AG04449 (cell line): ENCODE measurements at places on chromosomes 3 and 15.

GRCh38 chr3:169634618-169635236, 28.8 kb downstream of the MECOM start:
- DNase-seq: no peak

- no peak for DNase-seq
Observed at GRCh38 chr3:186570941-186571643, 572 bp downstream of the DNAJB11 start.

DNA sequence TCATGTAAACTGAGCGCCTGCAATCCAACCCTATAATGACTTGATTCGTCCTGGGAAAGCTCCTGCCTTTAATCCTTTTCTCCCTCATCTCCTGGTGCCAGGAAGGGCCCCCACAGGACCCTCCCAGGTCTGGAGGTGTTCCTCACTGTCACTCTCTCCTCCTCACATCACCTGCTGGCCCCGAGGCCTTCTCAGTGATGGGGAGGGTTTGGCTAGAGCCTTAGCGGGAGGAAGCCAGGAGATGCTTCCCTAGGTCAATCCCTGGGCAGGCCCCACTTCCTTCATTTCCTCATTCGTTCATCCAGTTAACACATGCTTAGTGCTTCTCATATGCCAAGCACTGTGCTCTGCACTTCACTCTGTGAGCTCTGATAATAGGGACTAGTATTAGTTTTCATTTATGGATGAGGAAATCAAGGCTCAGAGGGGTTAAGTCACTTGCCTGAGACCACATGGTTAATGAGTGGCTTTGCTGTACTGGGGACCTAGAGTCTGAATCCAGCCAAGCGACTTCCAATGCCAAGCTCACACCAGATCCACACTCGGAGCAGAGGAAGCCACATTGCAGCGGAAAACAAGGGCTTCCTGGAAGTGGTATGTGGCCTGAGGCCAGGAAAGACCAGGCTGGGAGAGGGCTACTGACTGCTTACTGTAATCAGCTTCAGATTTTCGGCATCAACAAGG, 50.3 kb upstream of the CHRNB4 start:
- no peak for DNase-seq

GRCh38 chr3:46504789-46505188, 7.0 kb downstream of the RTP3 start:
- DNase-seq: no peak

GRCh38 chr3:66761093-66761780, 236.9 kb upstream of the KBTBD8 start:
- no peak for DNase-seq

GRCh38 chr3:146134348-146135117, 26.5 kb downstream of the PLOD2 start:
- no peak for DNase-seq

DNA sequence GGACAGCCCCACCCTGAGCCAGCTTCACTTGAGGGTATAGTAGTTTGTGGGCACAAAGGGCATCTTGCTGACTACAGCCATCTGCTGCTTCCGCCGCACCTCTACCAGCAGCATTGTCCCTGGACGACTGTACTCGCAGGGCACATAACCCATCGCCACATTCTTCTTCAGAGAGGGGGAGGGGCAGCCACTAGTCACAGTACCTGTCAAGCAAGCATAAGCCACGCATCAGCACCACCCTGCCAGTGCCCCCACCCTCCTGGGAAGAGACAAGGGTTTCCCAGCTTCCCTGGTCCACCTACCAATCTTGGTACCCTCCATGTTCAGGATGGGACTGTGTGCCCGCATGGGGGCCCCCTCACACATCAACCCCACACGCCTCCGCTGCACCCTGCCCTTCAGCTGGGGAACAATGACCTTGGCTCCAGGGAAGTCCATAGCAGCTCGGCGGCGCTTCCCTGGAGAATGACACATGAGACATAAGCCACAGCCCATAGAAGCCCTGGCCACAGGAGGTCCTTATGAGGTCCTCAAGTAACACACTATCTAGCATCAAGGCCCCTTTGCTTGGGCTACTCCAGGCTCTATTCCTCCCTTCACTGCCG, 4.7 kb downstream of the AMT start:
- DNase-seq: no peak

- no peak for DNase-seq
Observed at GRCh38 chr3:175349168-175349567, 490.0 kb downstream of the NAALADL2 start.

DNA sequence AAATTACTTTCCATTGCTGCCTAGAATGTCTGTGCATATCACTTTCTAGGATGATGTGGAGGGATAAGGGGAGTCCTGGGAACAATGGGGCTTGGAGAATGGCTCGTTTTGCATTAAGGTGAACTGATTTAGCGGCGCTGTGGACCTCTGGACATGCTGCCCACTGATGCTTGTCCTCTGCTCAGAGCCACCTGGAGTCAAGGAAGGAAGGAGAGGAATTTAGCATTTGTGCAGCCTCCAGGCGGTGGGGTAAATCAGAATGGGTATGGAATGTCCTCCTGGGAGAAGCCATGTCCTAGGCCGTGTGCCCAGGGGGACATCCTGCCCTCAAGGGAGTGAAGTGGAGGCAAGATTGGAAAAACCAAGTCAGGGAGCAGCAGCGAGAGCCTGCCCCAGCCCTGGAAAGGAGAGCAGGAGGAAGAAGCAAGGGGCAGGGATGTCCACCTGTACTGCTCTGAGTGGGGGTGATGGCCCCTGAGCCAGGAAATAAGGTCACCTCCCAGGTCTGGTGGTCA, 37.8 kb downstream of the KY start:
- no peak for DNase-seq

- DNase-seq: peak; percentile 97
Observed at GRCh38 chr15:73941044-73941443, 14.8 kb downstream of the LOXL1 start.

DNA sequence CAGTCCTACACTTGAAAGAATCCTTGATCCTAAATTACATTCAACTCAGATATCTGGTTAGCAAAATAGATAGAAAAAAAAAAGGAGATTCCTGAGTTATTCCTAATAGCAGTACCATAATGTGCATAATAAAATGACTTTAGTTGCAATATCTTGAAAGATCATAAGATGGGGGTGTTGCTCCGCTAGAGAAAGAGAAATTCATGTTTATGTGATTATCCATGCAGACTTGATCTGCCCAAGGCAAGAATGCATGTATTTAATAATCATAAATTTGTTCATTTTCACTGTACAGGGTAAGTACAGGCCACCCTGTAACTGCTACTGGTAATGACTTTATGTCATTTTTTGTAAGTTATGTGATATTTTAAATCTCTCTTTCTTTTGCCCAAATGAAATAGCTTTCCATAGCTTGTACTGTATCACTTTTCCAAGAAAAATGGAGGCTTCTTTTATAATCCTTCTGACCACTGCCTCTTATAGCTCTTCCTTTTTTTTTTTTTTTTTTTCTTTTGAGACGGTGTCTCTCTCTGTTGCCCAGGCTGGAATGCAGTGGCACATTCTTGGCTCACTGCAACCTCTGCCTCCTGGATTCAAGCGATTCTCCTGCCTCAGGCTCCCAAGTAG, 84.6 kb downstream of the HCN4 start:
- DNase-seq: no peak

DNA sequence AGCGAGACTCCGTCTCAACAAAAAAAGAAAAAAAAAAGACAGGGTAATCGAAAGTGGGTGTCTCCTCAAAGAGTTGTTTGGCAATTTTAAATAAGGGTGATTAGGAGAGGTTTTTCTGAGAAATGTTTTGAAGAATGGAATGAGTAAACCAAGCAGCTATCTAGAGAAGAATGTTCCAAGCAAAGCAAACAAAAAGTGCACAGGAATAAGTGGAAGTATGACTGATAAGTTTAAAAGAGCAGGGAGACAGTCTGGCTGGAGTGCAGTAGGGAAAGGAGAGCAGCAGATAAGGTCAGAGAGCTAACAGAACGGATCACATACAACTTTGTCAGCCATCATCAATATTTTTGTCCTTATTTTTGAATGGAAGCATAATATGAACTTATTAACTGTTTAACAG, 853.5 kb downstream of the TUSC7 start:
- no peak for DNase-seq

GRCh38 chr3:111851511-111851954, 7.5 kb upstream of the PHLDB2 start:
- no peak for DNase-seq

GRCh38 chr15:68025835-68026424, 28.2 kb upstream of the PIAS1 start:
- no peak for DNase-seq

DNA sequence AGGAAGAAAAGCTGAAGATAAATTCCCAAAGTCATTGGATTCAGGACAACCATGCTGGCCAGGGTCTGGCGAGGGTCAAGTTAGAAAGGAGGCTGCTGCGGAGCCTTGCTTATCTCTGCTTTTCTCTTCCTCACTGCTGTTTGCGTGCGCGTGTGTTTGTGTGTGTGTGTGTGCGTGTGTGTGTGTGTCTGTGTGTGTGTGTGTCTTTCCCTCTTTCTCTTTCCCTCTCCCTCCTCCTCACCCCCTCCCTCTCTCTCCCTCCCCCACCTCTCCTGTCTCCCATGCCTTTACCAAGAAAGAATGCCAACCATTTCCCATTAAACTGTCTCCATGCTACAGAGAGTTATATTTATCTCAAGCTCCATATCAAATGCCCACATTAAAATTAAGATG, at the start of gene COLQ:
Gene COLQ (minus strand): TSS at position 134 of the 393 bp plus-strand sequence. CDS start 81 bp downstream, at position 53.
- no peak for DNase-seq

- no peak for DNase-seq
Observed at GRCh38 chr3:161770484-161771386, 274.1 kb downstream of the OTOL1 start.

- no peak for DNase-seq
Observed at GRCh38 chr3:30752970-30753369, 141.5 kb downstream of the GADL1 start.

DNA sequence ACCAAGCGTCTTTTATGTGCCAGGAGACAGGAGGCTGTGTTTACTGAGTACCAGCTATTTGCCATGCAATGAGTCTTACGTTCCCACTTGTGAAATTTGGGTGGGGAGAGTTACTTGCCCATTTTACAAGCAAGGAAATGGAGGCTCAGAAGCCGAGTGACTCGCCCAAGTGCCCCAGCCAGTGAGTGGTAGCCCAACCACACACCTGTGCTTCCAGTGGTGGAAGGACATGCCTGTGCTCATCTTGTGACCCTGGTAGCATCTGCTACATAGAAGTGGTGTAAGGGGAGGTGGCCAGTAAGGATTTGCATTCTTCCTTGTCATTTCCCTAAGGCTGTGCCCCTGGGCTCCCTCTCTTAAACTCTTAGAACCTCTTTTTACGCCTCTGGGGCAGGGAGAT, 49.3 kb downstream of the FBLN2 start:
- no peak for DNase-seq

DNA sequence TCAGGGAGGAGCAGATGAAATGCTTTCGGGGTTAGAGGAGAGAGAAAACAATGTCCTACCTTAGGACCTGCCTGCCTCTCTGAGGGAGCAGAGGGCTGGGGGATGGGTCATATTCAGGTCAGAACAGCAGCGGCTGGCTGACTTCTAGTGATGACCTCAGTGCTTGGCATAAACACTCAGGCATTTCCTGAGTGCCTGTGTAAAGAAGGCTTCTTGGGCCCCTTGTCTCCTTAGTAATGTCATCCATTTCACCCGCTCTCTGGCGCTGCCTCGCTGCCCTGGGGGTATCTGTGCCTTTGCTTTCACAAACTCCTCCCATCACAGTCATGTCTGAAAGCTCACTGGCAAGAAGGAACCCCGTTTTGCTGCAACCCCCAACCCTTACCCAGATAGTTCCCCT, 82.9 kb upstream of the GSK3B start:
- no peak for DNase-seq

GRCh38 chr3:193977622-193978021, 158.3 kb upstream of the HES1 start:
- no peak for DNase-seq

DNA sequence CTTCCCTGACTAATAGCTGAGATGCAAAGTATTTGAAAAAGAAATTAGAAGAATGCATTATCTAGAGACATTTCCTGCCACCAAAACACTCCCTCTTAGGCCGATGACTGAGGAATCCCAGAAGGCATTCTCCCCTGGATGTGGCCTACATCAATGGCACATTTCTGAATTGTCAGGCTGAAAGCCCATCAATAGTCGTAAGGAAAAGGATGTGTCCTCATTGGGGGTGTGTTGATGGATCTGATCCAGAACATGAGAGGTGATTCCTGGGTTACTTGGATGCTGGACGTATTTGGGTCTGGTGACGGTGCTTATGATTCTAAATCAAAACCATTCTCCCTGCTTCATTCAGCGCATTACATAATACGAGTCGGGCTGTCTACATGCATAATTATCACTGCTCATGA, 216.9 kb upstream of the CDIN1 start:
- no peak for DNase-seq

GRCh38 chr3:180421221-180421620, 180.7 kb upstream of the TTC14 start:
- DNase-seq: no peak

- no peak for DNase-seq
Observed at GRCh38 chr3:83500422-83500821, 1458.4 kb upstream of the CADM2 start.

DNA sequence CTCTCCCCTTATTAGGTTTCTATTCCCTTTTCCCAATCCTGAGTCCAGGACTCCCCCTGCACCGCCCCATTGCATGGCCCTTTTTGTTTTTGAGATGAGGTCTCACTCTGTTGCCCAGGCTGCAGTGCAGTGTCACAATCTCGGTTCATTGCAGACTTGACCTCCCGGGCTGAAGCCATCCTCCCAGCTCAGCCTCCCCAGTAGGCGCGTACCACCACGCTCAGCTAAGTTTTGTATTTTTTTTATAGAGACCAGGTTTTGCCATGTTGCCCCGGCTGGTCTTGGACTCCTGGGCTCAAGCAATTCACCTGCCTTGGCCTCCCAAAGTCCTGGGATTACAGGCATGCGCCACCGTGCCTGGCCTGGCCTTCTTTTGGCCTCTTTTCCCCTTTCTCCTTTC, 29.3 kb downstream of the PDIA5 start:
- no peak for DNase-seq

DNA sequence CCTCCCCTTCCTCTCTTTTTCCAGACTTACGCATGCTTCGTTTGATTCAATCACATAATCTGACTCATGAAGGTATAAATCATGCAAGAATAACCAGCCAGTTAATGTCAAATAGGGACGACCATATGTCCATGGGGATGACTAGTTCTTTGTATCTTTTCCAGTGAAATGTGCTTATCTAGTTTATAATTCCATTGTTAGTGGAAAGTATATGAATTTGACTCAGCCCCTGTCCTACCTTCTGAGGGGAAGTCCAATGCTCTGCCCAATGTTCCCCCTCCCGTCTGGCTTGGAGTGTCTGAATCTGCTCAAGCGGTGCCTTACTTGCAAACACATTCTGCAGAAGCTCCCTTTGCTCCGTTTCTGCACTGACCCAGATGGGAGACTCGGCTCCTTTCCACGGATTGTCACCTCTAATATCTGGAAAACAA, 55.0 kb upstream of the EPHB3 start:
- DNase-seq: no peak
